ENCODE measurements at places on chromosomes 12 and 14.

- no peak for DNase-seq
These were observed 6.4 kb upstream of the SMUG1 start for GRCh38 chr12:54195080-54195736.

DNA sequence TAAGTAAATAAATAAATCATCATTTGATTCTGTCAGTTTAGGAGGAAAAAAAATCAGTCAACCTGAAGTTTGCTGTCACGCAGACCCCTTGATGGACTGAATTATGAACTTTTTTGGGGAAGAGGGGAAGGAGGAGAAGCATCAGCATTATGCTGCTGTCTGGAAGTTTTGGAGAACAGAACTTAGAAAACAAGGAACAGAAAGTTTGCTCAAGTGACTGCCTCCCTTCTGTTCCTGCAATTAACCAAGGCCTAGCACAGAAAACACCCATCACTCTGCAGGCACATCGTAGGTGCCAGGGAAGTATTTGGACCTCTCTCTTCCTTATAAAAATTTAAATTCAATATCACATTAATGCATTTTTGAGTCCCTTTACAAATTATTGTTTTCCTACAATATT lies 283.8 kb downstream of the VRK1 start:
- DNase-seq = no peak

DNA sequence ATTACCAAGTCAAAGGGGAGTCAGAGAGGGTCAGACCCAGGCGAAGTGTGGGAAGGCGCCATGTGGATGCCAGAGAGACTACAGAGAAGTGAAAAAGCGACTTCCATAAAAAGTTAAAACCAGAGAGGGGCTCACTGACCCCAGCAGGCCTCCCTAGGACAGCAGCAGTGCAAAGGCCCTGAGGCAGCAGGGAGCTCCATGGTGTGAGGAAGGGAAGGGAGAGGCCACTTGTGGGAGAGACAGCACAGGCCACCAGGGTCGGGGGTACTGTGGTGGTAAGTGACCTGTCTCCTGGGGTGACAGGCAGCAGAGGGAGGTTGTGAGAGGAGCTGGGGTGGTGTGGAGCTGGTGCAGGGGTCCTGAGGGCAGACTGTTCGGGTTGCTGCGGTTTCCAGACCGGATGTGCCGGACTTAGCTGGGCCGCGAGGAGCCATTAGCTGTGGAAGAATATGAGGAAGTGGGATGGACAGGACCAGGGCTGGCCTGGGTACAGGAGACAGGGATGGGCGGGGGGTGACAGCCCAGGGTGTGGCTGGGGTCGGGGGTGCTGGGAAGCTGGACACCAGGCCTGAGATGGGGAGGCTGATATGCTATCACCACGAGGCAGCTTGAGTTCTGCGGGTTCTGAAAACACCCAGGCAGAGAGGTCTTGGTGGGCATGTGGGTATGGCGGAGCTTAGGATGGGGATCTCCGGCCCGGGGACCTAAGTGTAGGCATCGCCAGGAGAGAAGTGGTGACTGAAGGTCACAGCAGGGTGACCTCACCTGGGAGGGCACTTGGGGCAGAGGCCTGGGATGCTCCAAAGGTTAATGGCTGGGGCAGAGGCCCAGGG lies 22.7 kb downstream of the SETD1B start:
- no peak for DNase-seq

GRCh38 chr12:107066691-107067090 lies 26.7 kb downstream of the CRY1 start:
- no peak for DNase-seq

- peak; percentile 84 for DNase-seq
These were observed 594 bp upstream of the CEP170B start for GRCh38 chr14:104864267-104865080.

DNA sequence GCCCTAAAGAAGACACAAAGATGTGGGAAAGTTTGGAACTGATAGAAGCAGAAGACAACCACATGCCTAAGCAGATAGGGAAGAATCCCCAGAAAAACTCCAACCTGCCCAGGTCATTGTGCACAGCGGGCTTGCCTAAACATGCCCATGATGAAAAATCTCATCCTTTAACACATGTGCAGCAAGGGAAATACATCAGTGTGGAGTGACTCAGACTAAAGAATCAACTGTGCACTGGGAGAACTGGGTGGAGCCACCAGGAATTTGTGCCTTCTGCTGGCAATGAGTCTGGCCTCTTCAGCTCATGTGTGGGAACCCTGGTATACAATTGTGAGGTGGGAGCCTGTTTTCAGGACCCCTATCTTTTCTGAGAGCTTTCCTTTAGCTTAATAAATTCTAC lies 398.5 kb downstream of the FSCB start:
- no peak for DNase-seq

GRCh38 chr12:121678716-121679300 lies 9.4 kb upstream of the MORN3 start:
- DNase-seq = no peak

Measured in iPS-NIHi11 (cell line).